ENCODE measurements at places on chromosomes 4 and X. TPM values are rescaled to one million over a fixed set of nuclear protein-coding genes. Genes with fewer than 3 reads are reported as not detected.

Gene C1QTNF7
- 25.8 TPM for polyA plus RNA-seq

GRCh38 chr4:14602206-14602605, 400.1 kb upstream of the CPEB2 start:
- DNase-seq, result no peak

DNA sequence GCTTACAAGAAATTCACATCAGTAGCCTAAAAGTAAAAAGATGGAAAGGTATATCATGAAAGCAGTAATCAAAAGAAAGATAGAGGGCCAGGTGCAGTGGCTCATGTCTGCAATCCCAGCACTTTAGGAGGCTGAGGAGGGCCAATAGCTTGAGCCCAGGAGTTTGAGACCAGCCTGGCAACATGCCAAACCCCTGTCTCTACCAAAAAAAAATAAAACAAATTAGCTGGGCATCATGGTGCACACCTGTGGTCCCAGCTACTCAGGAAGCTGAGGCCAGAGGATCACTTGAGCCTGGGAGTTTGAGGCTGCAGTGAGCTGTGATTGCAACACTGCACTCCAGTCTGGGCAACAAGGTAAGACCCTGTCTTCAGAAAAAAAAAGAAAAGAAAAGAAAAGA, 55.5 kb downstream of the GSPT2 start:
- no peak for DNase-seq

- DNase-seq, result no peak
These were observed 36.6 kb downstream of the FAM114A1 start for GRCh38 chr4:38904090-38904666.

DNA sequence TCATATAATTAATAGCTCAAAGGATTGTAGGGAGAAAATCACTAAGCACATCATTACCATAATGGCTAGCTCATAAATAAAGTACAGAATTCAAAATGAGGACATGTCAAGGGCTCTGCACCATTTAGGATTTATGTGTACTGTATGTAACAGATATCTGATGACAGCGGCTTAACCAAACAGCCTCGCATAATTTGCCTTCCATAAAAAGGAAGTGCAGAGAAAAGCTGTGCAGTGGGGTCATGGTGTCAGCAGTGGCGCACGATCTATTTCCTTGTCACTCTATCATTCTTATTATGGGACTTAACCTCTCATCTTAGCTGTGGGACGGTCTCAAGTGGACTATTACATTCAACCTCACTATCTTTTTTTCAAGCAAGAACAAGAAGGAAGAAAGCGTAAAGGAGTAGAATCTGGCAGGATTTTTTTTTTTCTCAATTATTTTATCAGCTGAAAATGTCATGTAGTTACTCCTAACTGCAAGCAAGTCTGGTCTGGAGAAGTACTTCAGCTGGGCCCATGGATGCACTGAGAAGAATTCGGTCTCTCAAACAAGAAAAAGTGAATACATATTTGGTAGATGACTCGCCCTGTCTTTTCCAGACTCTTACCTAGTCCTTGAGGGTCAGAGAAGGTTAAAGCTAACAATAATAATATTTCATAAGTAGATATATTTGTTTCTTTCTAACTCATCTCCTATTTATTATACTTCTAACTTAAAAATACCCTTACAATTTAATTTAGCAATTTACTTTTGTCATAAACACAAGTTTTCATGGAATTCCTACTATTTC, 94.6 kb downstream of the COX18 start:
- no peak for DNase-seq

Gene CHIC1
- 10.1 TPM for polyA plus RNA-seq

- DNase-seq, result no peak
These were observed 30.3 kb downstream of the FHIP1A start for GRCh38 chr4:151439320-151439719.

- DNase-seq, result no peak
These were observed 469.0 kb upstream of the ATOH1 start for GRCh38 chr4:93359586-93359985.

Gene PAGE5
- polyA plus RNA-seq, result not detected

- DNase-seq, result no peak
These were observed 412.1 kb downstream of the ADAM29 start for GRCh38 chr4:175330236-175330635.

- no peak for DNase-seq
These were observed 94.3 kb downstream of the MRPL1 start for GRCh38 chr4:77956917-77957316.

DNA sequence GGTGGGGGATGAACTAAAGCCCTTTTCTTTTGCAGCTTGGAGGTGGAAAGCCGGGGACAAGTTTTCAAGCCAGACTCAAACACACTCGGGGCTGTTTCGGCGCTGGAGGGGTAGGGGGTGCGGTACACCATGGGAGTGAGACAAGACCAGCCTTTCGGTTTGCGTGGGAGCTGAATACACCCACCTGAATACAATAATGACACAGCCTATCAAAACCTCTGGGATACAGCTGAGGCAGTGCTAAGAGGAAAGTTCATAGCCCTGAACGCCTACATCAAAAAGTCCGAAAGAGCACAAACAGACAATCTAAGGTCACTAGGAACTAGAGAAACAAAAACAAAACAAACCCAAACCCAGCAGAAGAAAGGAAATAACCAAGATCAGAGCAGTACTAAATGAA, 163.3 kb downstream of the ATRX start:
- no peak for DNase-seq

GRCh38 chr4:84239278-84239845, 259.7 kb downstream of the NKX6-1 start:
- DNase-seq, result no peak

Gene MAGEB2
- polyA plus RNA-seq, result not detected

GRCh38 chr4:7462509-7462971, 27.8 kb upstream of the PSAPL1 start:
- no peak for DNase-seq

Gene DCHS2
- polyA plus RNA-seq, result 8.3 TPM

DNA sequence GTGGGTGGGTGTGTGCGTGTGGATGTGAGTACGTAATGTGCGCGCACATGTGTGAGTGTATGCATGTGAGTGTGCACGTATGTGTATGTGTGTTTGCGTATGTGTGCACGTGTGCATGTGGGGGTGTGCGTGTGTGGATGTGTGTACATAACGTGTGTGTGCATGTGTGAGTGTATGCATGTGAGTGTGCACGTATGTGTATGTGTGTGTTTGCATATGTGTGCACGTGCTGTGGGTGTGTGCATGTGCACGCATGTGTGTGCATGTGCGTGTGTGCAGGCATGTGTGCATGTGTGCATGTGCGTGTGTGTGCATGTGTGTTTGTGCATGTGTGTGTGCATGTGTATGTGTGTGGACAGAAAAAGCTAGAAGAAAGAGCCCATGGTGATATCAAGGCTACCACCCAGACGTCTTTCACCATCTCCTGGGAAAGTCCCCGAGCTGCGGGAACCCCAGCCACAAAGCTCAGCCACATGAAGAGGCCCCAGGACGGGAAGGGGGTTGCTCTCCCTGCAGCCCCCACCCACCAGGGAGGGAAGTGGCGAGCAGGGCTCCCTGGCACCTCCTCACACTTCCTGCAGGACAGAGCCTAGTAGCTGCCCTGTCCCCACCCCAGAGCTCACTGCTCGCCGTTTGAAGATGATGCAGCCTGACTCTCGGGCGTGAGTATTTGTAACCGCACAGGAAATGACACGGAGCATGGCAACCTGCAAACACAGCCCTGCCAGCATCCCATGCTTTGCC, 108.3 kb downstream of the DCTD start:
- no peak for DNase-seq

Gene HSFX2
- 1.1 TPM for polyA plus RNA-seq

Gene SLC9B1
- polyA plus RNA-seq, result 4.4 TPM

- DNase-seq, result no peak
These were observed 53.6 kb downstream of the NSG1 start for GRCh38 chr4:4440333-4441061.

Gene PABPC1L2B
- not detected for polyA plus RNA-seq

- no peak for DNase-seq
These were observed 249.6 kb upstream of the PSAPL1 start for GRCh38 chr4:7684294-7684693.

DNA sequence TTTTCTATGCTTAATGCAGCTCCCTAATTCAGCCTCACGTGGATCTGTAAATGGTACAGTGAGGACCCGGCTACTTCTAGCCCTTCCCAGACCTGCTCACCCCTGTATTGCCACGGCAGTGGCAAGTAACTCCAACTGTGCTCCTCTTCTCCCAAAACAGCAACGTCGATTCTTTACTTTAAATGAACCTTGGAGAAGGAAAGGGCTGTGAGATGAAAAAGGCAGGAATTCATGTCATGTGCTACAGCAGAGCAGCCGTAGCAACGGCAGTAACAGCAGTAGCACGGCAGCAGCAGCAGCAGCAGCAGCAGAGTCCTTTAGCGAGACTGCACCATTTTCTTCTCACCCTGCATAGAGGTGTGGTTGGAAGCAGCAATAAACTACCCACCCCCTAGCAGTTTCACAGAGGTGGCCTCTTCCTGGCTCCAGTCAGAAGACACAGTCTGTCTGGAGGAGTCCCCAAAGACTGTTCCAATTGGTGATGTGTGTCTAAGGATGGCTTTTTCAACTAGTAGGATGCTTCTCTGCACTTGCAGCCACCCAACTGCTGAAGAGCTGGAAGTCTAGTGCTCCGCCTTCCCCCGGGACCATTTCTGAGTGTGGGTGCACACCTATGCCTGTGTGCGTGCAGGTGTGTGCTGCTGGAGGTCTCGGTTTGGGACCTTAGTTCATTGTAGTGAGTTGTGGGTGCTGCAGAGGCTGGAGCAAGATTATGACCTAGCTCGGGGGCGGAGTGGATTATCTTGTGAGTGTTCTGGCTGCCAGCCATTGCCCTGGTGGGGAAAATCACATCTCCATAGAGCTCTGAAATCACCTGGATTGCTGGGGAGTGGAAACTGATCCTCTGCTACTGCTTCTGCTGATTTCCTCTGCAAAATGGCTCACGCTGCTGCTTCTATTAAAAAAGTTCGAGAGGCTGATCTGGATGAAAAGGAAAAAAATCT, 67.2 kb downstream of the ANK2 start:
- DNase-seq, result no peak

DNA sequence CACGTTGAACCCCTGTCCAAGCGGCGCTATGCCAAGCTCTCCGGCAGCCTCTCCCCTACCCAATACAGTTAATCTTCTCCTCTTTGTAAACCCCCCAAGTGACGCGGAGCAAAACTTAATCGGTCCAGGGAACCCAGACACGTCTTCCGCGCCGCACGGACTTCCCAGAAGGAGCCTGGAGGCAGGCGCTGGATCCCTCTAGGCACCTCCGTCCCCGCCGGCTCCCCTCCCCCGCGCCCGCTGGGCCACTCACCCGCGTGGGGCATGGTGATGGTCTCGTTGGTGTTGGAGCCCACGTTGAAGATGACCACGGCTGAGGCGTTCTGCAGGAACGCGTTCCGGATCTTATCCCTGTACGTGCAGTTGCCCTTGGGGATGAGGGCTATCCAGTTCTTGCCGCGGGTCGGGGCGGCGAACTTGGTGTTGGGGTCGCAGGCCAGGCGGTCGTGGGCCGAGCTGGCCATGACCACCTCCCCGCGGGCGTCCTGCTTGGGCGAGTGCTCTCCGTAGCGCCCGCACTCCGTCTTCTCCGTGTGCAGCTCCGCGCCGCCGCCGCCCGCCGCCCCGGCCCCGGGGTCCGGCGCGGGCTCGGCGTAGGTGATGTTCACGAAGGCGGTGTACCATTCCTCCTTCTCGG, 1.1 kb downstream of the RNF150 start:
- no peak for DNase-seq

Data from renal cortex interstitium (tissue), 15 donors.